ENCODE measurements at places on chromosomes 7 and 10. TPM values are rescaled to one million over a fixed set of nuclear protein-coding genes. Genes with fewer than 3 reads are reported as not detected.

GRCh38 chr10:133324857-133325260 is 11.8 kb downstream of the CALY start:
- H3K27me3 ChIP-seq = peaks cover 4% of the 10 kb centered on the region
- H3K4me3 ChIP-seq = no peak overlapping the region
- H3K27ac ChIP-seq = no peak overlapping the region
- no peak for DNase-seq
- no peaks in the 10 kb centered on the region for H3K4me1 ChIP-seq

DNA sequence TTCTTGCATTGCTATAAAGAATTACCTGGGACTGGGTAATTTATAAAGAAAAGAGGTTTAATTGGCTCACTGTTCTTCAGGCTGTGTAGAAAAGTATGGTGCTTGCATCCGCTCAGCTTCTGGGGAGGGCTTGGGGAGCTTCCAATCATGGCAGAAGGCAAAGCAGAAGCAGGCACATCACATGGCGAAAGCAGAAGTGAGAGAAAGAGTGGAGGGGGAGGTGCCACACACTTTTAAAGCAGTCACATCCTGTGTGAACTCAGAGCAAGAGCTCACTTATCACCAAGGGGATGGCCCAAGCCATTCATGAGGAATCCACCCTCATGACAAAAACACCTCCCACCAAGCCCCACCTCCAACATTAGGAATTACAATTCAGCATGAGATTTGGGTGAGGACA is 303.5 kb downstream of the OTUD1 start:
- DNase-seq = peak; percentile 15
- no peaks in the 10 kb centered on the region for H3K36me3 ChIP-seq
- H3K4me3 ChIP-seq = no peak overlapping the region
- H3K4me1 ChIP-seq = no peaks in the 10 kb centered on the region
- no peaks in the 10 kb centered on the region for H3K27me3 ChIP-seq

DNA sequence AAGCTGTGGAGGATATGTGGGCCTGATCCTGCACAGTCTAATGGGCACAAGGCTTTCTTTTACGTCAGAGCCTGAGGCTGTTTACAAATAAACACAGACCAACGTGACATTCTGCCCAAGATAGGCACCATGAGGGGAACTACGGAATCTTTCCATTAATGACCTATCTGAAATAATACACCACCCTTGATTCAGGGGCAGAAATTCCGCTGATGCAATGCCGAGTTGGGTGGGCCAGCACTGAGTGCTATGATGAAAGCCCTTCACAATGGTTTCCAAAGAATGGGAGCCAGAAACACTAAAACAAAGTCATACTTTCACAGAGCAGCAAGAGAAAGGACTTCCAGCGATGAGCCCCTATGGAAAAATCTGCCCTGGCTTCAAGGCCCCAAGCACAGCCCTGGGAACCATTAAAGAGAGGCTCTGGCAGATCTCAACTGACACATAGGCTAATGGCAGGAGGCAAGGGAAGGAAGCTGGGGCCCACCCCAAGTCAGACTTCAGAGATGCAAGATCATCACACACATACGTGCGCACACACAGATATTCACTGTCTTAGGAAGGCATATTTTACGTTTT is 72.2 kb upstream of the DLX6 start:
- H3K27me3 ChIP-seq = no peaks in the 10 kb centered on the region
- no peak overlapping the region for H3K4me3 ChIP-seq
- no peaks in the 10 kb centered on the region for H3K36me3 ChIP-seq
- H3K27ac ChIP-seq = no peak overlapping the region
- no peak for DNase-seq
- H3K4me1 ChIP-seq = no peaks in the 10 kb centered on the region

- DNase-seq = no peak
- H3K36me3 ChIP-seq = no peaks in the 10 kb centered on the region
- no peaks in the 10 kb centered on the region for H3K4me1 ChIP-seq
- no peaks in the 10 kb centered on the region for H3K27me3 ChIP-seq
Observed at GRCh38 chr10:29791773-29792172, 157.0 kb upstream of the SVIL start.

DNA sequence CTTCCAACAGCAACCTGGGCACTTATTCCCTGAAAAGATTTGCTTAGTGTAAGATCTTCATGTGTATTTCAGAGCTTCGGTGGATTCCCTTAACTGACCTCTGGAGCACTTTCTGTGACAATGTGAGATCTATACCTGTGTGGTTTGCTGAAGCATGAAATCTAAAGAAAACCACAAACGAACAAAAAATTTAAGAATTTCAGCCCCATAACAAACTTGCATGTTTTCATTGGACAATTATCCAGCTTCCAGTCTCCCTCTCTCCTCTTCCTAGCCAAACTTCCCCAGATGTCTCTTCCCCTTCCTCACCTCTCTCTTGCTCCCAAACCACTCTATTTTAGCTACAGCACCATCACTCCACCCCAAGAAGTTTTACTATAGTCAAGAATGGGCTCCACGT is 279.9 kb upstream of the SORCS1 start:
- H3K36me3 ChIP-seq = no peaks in the 10 kb centered on the region
- DNase-seq = no peak
- no peak overlapping the region for H3K4me3 ChIP-seq
- no peaks in the 10 kb centered on the region for H3K27me3 ChIP-seq
- H3K4me1 ChIP-seq = peaks cover 17% of the 10 kb centered on the region

- no peaks in the 10 kb centered on the region for H3K27me3 ChIP-seq
- H3K4me1 ChIP-seq = peaks cover 78% of the 10 kb centered on the region
- no peak for DNase-seq
- no peaks in the 10 kb centered on the region for H3K36me3 ChIP-seq
Observed at GRCh38 chr10:123555616-123556015, 110.5 kb upstream of the GPR26 start.

DNA sequence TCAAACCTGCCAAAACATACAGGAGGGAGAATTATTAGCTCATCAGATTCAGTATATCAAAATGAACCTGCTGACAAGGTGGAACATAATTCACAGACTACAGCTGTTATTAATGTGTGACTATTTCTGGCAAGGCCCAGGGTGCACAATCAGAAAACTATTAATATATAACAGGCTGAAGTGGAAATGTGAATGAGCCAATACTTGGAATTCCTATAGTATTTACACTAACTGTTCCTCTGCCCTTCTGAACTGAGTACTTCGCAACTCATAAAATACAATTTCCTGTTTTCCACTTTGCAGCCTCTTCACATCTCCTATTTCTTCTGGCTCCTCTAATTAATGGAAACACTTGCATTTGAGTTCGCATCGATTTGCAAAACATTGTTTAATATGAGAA is 330.8 kb downstream of the DPP6 start:
- H3K4me3 ChIP-seq = no peak overlapping the region
- H3K27ac ChIP-seq = no peak overlapping the region
- H3K36me3 ChIP-seq = no peaks in the 10 kb centered on the region
- H3K4me1 ChIP-seq = no peaks in the 10 kb centered on the region
- H3K27me3 ChIP-seq = no peaks in the 10 kb centered on the region

DNA sequence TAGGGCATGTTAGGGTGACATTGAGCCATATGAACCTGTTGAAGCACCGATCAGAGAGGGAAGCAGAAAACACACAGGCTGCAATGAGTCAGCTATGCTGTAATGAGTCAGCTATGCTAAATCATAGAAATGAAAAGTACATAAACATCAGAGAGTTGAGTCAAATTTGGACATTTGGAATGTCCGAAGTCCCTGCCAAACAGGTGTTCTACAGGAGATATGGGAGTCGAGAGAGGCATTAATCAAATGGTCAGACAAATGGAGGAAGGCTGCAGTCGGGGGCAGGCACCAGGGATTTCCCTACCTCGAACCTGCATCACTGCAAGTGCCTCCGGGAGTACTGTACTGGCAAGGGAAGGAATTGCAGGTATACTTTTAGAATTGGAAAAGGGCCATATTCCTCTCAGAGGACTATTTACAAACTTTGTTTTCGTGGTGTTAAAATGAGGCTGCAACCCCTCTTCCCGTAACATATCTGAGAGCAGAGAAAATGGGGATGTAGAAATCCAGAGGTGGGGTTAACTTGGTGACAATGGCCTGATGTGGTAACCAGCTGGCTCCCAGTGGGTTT is 8.8 kb upstream of the ZC3HAV1 start:
- H3K27ac ChIP-seq = peak overlapping the region; percentile 64
- DNase-seq = peak; percentile 80
- H3K27me3 ChIP-seq = no peaks in the 10 kb centered on the region
- peak overlapping the region; percentile 46 for H3K4me3 ChIP-seq

DNA sequence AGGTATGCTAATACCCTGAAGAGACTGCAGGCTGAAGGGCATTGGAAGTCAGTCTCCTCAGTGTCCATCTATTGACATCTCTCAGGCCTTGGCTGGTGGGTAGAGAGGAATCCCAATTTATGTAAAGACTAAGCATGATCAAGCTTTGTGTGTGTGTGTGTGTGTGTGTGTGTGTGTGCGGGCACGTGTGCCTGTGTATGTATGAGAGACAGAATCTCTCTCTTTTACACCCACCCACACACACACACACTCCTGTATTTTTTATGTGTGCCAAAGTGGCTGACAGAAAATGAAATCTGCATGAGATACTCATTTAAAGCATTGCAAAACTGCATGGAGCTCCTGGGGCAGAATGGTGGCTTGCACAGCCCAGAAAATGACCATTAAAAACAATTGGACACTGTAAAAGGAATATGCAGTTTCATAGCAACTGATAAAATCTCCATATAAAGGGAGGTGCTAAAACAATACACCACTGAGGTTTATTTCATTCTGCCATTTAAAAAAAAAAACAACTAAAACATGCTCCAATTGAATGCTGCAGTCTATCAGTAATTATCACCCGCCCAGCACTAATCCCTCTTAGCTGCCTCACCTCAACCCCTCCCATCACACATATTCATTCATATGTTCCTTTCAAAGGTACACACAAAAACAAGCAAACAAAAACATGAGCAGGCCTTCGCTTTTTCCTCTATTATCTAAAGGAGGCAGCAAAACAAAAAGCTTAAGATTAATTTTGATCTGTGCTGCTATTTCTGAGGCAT is 385.0 kb downstream of the KCNMA1 start:
- no peak for DNase-seq
- no peak overlapping the region for H3K27ac ChIP-seq
- no peaks in the 10 kb centered on the region for H3K27me3 ChIP-seq
- no peaks in the 10 kb centered on the region for H3K4me1 ChIP-seq
- no peaks in the 10 kb centered on the region for H3K36me3 ChIP-seq

GRCh38 chr7:148419856-148420832 is 170.4 kb upstream of the C7orf33 start:
- no peaks in the 10 kb centered on the region for H3K27me3 ChIP-seq
- no peaks in the 10 kb centered on the region for H3K4me1 ChIP-seq
- H3K4me3 ChIP-seq = no peak overlapping the region

CPED1 gene
- total RNA-seq = 0.77 TPM

OR2A42 gene
- not detected for total RNA-seq

EEPD1 gene
- 1.0 TPM for total RNA-seq

ENTPD1 gene
- total RNA-seq = 192 TPM

PRPF18 gene
- 15.6 TPM for total RNA-seq
